ENCODE measurements at places on chromosomes 2 and 18.

DNA sequence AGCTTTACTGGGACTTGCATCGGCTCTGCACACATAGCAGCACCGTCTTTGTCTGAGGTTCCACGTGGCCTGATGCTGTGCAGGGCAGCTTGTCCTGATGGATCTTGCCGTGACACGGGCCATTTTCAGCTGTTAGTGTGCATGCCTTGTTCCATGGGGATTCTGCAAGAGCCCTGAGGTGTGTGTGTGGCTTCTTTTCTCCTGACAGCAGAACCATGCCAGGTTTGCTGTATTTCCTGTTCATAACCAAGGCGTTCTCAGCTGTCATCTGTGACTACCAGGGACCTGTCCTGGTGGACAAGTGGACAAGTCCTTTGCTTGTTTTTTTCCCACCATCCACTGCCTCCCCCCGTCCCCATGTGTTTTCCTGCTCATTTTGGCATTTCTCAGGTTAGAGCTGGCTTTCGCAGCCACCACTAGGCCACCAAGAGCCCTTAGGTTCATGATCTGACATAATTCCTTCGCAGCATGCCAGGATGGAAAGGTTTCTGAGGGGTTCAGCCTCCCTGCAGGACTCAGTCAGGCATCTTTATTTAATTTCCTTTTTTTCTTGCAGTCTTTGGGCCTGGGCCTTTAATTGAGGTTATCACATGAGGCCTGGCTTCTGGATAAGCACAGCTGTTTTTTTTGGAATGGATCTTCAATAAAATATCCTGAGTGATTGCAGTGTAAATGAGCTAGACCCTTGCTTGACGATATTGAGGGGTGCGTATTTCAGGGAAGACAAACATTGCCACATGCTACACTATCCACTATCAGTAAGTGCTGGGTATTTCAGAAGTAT, 139.4 kb downstream of the NCK2 start:
- DNase-seq = no peak

DNA sequence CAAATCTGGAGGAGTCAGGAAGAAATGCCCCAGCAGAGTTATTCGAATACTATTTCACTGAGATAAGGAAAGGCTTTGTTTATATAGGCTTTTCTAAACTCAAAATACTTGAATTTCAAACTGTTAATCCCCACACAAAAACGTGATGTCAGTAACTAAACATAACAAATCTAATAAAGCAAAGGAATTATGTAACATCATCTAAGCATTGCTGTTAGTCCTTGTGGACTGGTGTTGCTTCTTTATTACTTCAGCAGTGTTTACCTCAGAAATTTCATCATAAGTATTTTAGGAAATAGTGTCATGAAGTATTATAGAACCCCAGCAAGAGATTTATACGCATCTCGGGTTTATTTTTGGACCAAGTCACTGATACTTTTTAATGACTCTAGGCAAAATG, 19.7 kb upstream of the SANBR start:
- no peak for DNase-seq

GRCh38 chr2:73994178-73994831, 9.6 kb downstream of the TET3 start:
- no peak for DNase-seq

DNA sequence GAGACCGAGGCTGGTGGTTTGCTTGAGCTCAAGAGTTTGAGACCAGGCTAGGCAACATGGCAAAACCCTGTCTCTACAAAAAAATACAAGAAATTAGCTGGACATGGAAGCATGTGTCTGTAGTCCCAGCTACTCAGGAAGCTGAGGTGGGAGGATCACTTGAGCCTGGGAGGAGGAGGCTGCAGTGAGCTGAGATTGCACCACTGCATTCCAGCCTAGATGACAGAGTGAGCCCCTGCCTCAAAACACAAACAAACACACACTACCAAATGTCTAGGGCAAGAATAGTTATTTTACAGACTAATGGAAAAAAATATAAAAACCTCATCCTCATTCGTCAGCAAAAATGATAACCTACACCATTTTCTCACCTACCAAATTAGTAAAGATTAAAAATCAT, 15.3 kb downstream of the BUB1 start:
- no peak for DNase-seq

- no peak for DNase-seq
These were observed 5.7 kb downstream of the ELAC1 start for GRCh38 chr18:50973367-50974126.

DNA sequence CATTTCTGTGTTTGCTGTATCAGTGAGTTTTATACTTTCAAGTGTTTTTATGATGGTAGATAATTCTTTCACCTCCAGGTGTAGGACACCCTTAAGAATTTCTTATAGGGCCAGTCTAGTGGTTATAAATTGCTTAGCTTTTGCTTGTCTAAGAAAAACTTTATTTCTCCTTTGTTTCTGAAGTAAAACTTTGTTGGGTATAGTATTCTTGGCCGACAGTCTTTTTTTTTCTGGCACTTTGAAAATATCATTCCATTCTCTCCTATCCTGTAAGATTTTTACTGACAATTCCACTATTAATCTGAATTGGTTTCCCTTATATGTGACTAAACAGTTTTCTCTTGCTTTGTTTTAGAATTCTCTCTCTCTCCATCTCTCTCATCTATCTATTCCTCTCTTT, 118.7 kb upstream of the LRRTM4 start:
- DNase-seq = no peak

- no peak for DNase-seq
These were observed 70.2 kb upstream of the MEIS1 start for GRCh38 chr2:66364495-66365333.

DNA sequence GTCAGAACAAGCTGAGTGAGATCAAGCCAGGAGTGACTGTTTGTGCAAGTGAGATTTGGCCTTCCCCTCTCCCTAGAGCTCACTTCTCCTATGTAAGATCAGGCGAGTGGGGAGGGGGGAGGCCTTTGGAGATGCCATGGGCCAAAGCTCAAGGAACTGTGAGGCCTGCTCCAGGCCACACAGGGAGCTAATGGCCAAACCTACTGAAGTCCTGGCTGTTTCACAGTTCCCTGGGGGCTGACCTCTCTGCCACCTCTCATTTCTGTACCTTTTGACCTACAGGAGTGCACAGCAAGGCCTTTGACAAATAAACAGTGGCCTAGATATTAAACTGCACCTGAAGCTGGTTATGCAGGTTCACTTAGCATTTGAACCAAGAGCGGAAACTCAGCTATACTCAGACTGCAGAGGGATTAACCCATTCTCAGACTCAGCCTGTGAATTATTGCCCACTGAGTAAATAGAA, 235.0 kb upstream of the NT5C1B start:
- DNase-seq = no peak

DNA sequence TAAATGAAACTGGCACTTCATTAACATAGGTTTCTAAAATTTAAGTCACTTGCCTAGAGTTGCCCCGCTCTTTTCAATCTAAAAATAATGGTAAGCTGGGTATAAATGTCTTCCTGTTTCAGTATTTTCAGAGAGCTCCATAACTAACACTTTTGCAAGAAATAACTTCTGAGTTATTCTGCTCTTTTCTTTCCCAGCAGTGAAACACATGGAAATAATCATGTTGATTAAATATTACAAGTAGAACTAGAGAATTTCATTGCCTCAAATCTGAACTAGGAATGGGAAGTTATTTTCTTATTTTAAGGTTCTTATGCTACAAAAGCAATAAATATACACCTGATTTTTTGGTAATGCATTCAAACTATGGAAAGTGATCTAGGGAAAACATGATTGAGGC, 257.4 kb downstream of the IKZF2 start:
- no peak for DNase-seq

GRCh38 chr2:161745866-161746614, 121.8 kb downstream of the SLC4A10 start:
- DNase-seq = peak; percentile 72

DNA sequence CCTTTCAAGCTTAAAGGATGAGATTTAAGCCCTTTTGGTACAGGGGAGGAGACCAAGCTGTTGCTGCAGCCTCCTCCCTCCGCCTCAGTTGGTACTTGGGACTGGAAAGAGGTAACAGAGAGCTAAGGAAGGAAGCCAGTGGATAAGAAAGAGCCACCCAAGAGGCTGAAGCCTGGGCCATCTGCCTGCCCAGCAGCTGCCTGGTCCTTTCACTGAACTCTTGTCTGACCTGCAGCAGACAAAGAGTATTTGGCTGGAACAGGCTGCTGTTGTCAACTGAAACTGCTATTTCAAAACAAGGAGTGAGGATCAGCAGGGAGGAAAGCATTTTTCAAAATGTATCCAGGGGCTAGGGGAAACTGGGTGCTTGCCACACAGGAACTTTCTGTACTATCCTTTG, 30.3 kb downstream of the TNS1 start:
- DNase-seq = no peak

- no peak for DNase-seq
These were observed 628.7 kb upstream of the PIK3C3 start for GRCh38 chr18:41326311-41326710.

GRCh38 chr2:38409156-38410102, 32.4 kb upstream of the ATL2 start:
- DNase-seq = no peak

GRCh38 chr18:49920731-49921130, 107.4 kb upstream of the ACAA2 start:
- no peak for DNase-seq

GRCh38 chr2:241195506-241196130, 7.1 kb downstream of the ANO7 start:
- DNase-seq = no peak

DNA sequence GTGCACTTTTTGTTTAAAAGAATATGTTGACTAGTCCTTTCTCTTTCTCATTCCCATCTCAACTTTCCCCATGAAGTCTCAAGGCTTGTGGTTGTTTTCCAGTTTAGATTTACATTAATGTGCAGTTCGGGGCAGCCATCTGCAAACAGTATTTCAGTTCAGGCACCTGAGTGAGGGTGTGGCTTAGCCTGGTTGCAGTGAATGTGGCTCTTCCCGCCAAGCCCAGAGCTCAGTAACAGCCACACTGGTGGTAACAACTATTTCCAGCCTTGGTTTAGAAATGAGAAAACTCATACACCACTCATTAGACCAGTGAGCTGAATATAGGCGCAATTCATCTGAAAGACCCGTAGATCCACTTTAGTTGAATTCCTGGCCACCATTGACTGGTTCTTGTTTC, 394.3 kb downstream of the CMPK2 start:
- no peak for DNase-seq

DNA sequence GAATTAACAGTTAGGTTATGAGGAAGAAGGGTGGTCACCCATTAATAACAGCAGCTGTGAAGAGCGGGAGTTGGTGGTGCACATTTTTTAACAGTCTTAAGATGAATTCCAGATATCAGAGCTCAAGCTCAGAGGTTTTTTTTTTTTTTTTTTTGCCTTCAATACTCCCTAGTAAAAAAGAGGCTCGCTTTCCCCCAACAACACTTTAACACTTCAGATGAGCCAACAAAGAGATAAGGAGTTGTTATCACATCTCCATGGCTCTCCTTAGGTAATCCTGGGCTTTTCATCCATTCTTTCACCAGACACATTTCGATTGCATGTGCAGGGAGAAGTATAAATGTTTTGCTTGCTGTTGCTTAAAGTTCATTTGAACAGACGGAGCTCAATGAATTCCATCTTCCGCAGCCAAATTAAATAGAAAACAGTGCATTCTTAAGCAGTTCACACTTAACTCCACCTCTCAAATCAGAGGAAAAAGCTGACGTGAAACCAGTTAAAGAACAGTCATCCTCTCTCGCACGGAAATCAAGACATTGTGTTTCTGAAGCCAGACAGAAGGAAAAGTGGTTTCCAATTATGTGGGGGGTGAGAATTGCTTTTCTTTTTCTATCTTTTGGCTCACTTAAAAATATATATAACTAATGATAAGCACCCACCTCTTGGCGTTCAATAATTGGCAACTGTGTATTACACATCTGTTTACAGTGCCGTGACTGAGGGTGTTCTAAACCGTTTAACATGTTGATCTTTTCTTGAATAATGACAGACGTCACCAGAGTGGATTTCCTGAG, 118.2 kb downstream of the ZNF521 start:
- no peak for DNase-seq

DNA sequence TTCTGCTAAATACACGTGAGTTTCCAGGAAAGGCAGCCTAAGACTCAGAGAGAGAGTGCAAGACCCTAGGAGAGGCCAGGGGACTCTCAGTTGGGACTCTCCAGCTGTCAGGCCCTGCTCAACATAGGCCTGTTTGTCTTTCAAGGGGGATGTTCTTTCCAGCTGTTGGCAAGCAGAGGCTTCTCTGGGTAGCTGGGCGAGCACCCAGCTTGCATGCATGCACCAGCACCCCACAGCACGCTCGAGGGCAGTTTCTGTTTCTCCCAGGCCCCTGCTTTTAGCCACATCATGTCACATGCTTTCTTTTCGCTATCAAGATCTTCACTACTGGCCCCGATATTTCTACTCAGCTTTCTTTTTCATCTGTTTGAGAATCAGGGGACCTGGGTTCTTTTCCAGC, 479.3 kb upstream of the HS6ST1 start:
- no peak for DNase-seq

DNA sequence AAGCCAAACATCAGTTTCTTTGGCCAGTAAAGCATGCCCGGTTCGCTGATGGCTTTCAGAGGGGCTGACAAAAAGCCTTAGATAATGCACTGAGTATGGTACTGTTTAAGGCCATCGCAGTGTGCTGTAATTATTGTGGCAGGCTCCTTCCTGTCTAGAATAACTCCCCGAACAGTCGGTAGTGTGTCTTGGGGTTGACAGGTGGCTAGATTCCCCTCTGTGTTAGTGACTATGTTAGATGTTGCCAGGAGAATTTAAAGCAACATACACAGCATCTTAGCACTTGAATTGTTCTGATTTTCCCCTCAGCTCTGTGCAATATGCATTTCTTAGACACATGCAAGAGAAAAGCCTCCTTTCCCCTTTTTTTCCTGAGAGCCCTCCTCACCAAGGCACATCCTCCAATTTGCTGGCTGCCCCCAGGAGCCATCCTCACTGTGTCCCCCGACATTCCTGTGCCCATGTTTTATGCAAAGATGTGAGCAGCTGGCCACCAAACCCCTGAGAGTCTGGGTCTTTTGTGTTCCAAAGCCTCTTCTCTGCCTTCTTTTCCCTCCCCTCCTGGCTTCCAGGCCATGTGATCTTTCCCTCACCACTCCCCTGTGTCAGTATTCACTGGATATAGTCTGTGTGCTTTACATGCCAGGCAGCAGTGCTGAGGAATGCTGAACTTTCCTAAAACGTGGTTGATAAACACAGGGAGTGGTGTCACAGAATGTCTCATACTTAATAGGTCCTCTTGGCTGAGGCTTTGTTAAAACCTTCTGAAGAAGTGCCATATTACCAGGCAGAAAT, 331.5 kb downstream of the HRH4 start:
- no peak for DNase-seq

DNA sequence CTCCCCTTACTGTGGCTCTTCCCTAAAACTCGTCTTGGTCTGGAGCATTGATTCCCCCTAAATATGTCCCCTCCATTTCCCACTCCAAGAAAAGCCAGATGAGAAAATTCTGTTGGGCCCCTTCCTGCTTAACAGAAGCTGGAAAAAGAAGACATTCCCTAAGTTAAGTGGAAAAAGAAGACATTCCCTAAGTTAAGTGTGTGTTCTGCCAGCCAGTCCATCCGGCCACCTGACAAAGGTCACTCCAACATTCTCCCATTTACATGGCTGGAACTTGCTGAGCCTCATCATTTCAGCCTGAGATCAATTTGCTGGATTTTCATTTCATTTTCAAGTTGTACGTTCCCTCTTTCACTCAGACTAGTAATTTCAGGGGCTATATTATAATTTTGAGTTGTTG, 52.0 kb downstream of the LYPD1 start:
- no peak for DNase-seq

GRCh38 chr2:118936306-118936705, 5.7 kb upstream of the MARCO start:
- DNase-seq = no peak

- peak; percentile 23 for DNase-seq
These were observed 63.0 kb upstream of the TWIST2 start for GRCh38 chr2:238784671-238785527.
